A549 treated with CpdA at 1 μM for 4 hours (cell line): ENCODE measurements at places on chromosomes 2 and 18. TPM values are rescaled to one million over a fixed set of nuclear protein-coding genes. Genes with fewer than 3 reads are reported as not detected.

SH3RF3 gene
- total RNA-seq, result 0.37 to 0.48 TPM (median 0.38 TPM) in 5 replicates

CFC1 gene
- not detected in 5 replicates for total RNA-seq

GCG gene
- not detected in 5 replicates for total RNA-seq

GAD1 gene
- total RNA-seq, result 0.20 to 0.98 TPM (median 0.66 TPM) in 5 replicates

ITGB6 gene
- total RNA-seq, result 0.84 to 2.4 TPM (median 1.1 TPM) in 5 replicates

NR4A2 gene
- 2.3 to 4.5 TPM (median 3.8 TPM) in 5 replicates for total RNA-seq

GPR39 gene
- 9.8 to 11.8 TPM (median 11.6 TPM) in 5 replicates for total RNA-seq
